ENCODE measurements at places on chromosomes 11 and 22. TPM values are rescaled to one million over a fixed set of nuclear protein-coding genes. Genes with fewer than 3 reads are reported as not detected.
A peak's percentile ranks its signal among the peaks of the same experiment; 100 is the strongest.

GRCh38 chr11:93783765-93784144 is 327 bp upstream of the MED17 start:
- no peak for DNase-seq

- no peak for DNase-seq
Observed at GRCh38 chr11:70521475-70522308, 123.4 kb downstream of the CTTN start.

GRCh38 chr11:46338988-46339666 is 8.1 kb upstream of the DGKZ start:
- no peak for DNase-seq

DNA sequence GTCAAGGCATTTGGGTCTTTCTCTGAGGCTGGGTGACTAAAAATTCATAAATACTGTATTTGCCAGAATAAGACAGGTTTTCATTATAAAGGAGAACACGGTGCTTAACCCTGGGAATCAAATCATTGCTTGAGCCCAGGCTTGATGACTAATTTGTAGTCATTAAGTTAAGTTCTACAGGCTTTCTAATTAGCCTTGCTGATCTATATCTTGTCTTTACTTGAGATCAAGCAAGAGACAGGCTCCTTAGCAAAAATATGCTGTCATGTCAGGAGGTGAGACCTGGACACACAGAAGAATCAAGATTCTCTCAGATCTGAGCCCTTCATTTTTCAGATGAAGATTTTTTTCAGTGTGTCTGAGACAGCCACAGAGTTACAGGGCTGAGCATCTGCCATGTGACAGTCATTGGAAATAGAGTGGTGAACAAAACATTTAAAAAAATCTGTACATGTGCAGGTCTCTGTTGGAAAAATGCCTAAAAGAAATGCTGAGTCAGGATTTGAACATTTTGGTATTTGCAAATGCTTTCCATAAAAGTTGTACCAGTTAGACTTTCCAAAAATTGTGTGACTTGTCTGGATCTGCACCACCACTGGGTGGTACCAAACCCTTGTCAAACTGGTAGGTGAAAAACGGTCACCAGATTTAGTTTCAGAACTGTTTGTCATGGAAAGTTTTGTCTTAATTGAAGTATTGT is 14.6 kb downstream of the ACAT1 start:
- no peak for DNase-seq

GRCh38 chr11:47889714-47890441 is 41.7 kb upstream of the NUP160 start:
- no peak for DNase-seq

DNA sequence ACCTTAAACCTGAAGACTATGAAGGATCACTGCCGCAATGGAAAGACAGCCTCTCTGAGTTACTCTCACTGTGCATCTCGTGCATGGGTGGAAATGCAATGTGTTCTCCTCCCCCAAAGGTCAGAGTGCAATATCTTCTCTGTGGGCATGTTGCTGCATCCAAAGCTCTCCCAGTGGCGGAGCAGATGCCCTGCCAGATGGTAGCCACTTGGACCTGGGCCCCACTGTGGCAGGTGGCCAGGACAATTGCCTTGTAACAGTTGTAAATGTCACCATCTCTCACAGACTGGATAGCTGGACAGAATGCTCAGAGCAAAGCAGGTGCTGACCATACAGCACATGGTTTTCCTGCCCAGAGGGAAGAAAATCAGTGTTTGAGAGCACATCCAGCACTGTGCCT is 542.0 kb downstream of the FAM181B start:
- no peak for DNase-seq

Gene OR52H1
- total RNA-seq, result not detected

DNA sequence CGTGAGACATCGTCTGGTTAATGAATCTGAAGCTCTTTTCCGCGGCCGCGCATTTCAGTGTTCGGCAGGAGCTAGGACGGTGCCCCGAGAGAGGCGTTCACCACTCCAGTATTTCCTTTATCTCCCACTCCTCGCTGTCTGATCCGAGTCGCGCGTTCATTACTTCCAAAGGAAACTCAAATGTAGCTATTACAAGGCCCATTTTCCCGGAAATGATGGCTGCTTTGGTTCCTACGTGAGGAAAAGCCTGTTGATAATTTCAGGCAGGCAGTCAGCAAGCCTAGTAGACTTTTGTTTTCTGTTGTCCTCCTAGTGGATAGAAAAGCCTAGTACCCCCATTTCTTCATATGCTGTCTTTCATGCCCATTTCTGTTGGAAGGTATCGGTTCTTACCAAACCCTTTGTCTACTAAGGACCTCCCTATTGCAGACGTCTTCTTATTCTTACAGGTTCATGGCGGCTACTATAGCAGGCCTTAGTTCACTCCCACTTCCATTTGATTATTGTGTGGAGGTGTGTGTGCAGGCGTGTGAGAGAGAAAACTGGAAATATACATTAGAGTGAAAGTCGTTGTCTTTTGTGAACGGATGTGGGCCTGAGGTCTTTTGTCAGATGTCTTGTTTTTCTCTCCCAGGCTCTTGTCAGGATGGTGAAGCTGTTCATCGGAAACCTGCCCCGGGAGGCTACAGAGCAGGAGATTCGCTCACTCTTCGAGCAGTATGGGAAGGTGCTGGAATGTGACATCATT is 737 bp downstream of the RBM4 start:
- DNase-seq, result no peak

DNA sequence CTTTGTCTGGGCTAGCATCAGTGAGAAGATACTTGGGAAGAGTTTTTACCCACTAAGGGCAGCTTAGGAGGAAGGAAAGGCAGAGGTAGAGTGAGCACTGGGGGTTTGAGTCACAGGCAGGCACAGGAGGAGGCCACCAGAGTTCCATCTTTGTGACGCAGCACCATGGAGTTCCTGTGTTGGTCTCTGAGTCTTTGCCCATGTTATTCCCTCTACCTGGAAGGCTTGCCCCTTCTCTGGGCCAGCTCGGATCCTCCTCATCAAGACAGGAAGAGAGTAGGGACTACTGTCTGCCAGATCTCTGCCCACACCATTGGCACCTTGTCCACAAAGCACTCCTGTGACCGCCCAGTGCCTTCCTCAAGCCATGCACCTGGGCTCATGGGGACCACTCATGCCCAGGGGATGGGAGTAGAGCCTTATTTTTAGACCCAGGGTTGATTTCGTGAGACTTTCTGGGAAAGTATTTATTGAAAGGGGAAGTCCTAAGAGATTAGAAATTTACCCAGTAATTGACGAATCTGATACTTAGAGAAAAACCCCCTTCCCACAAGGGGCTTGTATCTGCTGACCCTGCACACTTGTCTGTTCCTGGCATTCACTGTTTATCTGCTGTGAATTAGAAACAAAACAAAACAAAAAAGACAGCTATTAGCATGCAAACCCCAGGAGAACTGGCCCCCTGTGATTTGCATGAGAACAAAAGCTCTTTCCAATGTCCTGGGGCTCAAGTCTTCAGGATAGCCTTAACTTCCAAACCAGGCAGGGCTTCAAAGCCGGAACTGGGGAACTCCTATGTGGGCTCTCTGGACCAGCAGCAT is 35.9 kb upstream of the MYEOV start:
- peak; percentile 36 for DNase-seq

Gene KCNQ1
- 43.0 TPM for total RNA-seq

- no peak for DNase-seq
Observed at GRCh38 chr11:86089659-86090058, 20.8 kb upstream of the PICALM start.

DNA sequence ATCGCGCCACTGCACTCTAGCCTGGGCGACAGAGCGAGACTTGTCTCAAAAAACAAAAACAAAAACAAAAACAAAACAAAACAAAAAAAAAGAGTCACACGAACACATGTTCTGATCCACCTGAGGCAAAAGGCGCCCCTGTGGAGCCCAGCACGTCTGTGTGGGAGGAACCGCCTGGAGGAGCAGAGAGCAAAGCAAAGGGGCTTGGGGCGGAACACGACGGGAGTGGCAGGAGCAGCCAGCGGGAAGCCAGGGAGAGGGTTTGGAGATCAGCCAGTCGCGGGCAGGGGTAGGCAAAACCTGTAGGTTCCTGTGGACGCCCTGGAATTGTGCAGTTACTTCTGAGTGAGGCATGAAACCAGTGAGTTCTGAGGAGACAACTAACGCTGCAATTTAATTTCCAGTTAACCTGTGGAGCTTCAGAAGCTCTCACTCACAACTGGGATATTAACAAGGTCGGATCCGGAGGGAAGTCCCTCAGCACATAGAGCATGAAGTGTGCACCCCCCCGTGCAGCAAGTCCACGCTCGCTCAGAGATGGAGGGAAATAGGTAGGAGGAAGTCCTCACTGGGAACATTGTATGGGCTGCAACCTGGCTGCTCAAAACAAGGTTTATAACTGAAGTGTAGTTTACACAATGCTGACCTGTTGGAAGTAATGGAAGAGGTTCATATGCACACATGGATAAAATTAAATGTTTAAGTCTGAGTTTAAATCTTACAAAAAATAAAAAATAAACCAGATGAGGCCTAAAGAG is 13.2 kb upstream of the USP18 start:
- peak; percentile 44 for DNase-seq

DNA sequence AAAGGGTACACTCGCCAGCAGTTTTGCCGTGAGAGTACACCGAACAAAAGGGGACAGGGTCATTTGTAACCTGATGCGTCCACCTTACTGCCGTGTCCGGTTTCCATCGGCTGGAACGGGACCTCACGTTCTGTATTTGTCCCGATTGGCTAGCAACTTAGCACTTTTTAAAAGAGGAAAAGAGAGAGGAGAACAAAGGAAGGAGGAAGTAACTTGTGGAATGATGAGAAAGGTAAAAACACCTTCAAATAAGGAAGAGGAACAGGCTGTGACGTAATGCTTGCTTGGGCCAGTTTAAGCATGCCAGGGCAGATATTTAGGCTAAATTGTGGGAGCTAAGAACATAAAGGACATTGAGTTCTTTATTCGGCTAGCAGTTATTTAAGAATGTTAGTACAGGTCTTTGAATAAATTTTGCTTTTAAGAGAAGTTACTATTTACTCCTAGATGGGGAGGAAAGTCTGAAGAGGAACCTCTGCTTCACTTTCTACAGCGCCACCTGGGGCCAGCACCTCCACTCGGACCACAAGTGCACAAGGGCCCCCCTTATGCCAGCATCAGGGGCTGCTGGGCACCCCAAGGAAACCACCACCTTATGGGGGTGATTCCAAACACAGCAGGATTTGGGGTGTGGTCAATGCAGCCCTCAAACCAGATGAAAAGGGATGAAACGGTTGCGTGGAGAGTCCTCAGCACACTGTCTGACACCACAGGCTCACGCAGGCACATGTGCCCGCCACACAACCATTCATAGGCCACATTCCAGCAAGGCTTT is 5.8 kb downstream of the ARSA start:
- DNase-seq, result peak; percentile 56

GRCh38 chr11:102192349-102193066 is 82.3 kb downstream of the YAP1 start:
- DNase-seq, result no peak

DNA sequence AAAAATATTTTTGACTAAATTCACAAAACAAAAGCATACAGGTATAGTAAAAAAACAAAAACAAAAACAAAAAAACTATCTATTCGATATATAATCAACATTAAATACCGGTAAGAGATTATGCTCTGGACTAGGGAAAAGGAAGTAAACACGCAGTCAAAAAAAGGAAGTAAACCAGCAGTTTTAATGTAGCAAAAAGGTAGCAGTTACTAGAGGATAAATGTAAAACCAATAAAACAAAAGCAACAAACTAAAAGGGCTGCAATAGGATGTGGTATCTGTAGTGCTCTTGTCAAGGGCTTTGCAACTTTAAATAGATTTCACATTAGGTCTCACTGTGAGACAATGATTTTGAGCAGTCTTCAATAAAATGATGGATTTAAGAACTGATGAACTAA is 2.4 kb downstream of the TRIM22 start:
- no peak for DNase-seq

GRCh38 chr11:87224486-87224885 is 186.8 kb downstream of the TMEM135 start:
- DNase-seq, result no peak

GRCh38 chr11:61120706-61121191 is 18.5 kb downstream of the CD5 start:
- DNase-seq, result no peak

Gene ARHGAP1
- 152 TPM for total RNA-seq

DNA sequence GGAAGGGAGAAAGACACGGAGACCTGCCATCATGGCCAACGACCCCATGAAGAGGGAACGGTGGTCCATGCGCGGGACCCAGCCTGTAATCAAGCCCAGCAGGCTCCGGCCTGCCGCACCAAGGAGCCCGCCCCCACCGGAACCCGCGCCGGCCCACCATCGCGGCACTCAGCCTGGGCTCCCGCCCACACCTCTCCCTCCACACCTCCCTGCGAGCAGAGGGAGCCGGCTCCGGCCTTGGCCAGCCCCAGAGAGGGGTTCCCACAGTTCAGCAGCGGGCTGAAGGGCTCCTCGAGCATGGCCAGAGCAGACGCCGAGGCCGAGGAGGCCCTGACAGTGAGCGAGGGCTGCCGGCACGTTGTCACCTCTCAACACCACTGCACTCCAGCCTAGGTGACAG is 1302.8 kb upstream of the CNTN5 start:
- no peak for DNase-seq

DNA sequence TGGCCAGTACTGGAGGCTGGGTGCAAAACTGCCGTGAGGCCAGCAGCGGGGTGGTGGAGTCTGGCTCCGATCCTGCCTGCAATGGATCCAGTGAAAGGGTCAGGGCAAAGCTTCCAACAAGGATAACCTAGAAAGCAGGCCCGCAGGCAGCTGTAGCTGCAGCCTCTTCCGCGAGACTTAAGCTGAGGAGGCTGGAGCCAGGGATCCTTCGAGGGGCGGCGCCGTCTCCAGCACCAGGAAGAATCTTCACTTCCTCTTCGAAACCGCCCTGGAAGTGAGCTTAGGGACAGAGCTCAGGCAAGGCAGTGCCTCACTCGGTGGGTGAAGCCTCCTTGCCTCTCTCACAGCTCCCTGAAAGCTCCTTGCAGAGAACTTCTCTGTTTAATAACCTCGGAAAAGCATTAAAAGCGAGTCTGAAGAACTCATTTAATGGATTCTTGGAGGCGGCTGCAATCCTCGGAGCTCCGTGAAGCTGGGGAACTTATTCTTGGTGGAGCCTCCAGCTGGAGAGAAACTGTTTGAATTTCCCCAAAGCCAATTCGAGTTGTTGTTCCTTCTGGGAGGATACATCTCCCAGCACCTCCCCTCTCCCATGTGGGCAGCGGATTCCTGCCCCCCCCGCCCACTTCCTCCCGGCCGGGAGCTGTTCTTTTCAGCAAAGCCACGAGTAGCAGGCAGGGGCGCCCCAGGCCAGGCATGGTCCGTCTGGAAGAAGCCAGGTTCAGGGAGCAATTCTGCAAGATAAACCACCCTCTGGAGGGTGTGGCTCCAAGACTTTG is 169.9 kb downstream of the CTTN start:
- DNase-seq, result no peak

Gene TMA7B
- total RNA-seq, result not detected

GRCh38 chr11:17743026-17743807 is 8.6 kb downstream of the KCNC1 start:
- DNase-seq, result peak; percentile 59

- DNase-seq, result no peak
Observed at GRCh38 chr11:33072465-33072864, 33.1 kb downstream of the TCP11L1 start.

- no peak for DNase-seq
Observed at GRCh38 chr11:65858681-65859087, 704 bp upstream of the CFL1 start.

GRCh38 chr22:35997438-35997837 is 31.2 kb downstream of the RBFOX2 start:
- DNase-seq, result no peak

Gene TRIM51
- total RNA-seq, result not detected

Gene GRM5
- 0.13 TPM for total RNA-seq

Gene GLB1L3
- not detected for total RNA-seq

Gene DDB1
- total RNA-seq, result 125 TPM

Gene TUG1
- 52.6 TPM for total RNA-seq

Measured in cardiac septum (tissue), 1 donor.